ENCODE measurements at places on chromosomes 5 and 9. TPM values are rescaled to one million over a fixed set of nuclear protein-coding genes. Genes with fewer than 3 reads are reported as not detected.

- DNase-seq, result no peak
These were observed 655.2 kb upstream of the FAM174A start for GRCh38 chr5:99879791-99880511.

PCDHA3 gene
- polyA plus RNA-seq, result 0.74 TPM

KIF3A gene
- 11.3 TPM for polyA plus RNA-seq

GRCh38 chr9:13690595-13690994 is 411.1 kb upstream of the MPDZ start:
- no peak for DNase-seq

PCDHA10 gene
- polyA plus RNA-seq, result 0.10 TPM

DNA sequence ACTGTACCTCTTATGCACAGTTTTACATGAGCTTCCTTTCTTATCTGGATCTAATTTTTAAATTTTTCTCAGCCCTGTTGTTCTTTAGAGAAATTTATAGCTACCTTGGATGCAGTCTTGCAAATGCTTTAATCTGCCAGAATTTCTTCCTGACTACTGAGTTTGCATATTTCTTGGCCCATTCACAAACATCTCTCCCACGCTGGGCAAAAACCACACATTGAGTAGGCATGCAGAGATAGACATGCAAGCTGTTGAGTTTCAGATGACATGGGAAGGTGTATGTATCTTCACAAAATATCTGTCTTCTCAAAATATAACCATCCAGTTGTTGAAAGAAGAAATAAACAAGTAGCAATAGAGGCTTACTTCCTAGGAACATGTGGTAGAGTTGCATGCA is 101.2 kb downstream of the PARP8 start:
- DNase-seq, result no peak

CDHR2 gene
- polyA plus RNA-seq, result 11.1 TPM
